ENCODE measurements at places on chromosomes 16 and 17.

DNA sequence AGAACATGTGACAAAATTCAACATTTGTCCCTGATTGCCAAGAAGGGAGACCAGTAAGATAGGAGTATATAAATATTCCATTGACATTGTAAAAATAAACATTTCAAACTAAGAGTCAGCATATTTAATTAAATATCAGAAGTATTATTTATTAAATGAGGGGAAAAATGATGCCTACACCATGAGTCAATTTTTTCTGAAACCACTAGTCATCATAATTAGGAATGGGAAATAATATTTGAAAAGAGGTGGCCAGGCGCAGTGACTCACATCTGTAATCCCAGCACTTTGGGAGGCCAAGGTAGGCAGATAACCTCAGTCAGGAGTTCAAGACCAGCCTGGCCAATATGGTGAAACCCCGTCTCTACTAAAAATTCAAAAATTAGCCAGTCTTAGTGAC is 2.1 kb downstream of the CMTM1 start:
- DNase-seq: no peak

DNA sequence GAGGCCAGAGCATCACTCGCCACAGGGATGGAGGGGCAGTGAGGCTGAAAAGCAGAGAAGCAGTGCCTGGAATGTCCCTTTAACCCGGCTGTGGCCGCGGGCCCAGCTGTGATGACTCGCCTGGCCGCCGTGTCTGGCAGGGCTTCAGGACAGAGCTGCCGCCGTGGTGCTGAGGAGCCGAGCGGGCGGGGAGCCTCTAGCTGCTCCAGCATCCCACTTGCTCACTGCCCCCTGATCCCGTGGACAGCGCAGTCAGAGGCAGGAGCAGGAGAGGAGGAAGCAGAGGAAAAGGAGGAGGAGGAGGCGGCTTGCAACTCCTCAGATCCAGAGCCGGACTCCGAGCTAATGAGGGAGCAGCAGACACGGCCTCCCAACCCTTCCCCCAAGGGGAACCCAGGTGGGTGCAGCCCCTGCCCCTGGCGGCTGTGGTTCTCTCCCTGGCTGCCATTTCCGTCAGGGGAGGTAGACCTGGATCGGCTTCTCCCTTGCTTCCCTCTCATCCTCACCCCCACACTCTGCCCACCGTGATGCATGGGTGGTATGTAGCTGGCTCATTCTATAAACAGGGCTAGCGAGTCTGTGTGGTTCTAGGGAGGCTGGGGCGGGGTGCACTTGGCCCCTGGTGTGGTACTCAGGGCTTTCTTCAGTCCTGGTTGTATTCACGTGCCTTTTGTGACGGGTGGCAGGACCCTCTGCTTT is 165.7 kb downstream of the CMIP start:
- DNase-seq: no peak

DNA sequence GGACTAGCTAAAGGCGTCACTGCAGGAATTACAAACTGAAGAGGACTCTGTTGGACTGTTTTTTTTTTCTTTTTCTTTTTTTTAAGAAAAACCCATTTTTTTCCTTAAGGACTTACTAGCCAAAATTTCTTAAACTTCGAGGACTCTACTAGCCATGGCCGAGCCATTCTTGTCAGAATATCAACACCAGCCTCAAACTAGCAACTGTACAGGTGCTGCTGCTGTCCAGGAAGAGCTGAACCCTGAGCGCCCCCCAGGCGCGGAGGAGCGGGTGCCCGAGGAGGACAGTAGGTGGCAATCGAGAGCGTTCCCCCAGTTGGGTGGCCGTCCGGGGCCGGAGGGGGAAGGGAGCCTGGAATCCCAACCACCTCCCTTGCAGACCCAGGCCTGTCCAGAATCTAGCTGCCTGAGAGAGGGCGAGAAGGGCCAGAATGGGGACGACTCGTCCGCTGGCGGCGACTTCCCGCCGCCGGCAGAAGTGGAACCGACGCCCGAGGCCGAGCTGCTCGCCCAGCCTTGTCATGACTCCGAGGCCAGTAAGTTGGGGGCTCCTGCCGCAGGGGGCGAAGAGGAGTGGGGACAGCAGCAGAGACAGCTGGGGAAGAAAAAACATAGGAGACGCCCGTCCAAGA is 878 bp downstream of the HEXIM1 start:
- no peak for DNase-seq

GRCh38 chr17:35716897-35717465 is 14.5 kb upstream of the RASL10B start:
- no peak for DNase-seq

DNA sequence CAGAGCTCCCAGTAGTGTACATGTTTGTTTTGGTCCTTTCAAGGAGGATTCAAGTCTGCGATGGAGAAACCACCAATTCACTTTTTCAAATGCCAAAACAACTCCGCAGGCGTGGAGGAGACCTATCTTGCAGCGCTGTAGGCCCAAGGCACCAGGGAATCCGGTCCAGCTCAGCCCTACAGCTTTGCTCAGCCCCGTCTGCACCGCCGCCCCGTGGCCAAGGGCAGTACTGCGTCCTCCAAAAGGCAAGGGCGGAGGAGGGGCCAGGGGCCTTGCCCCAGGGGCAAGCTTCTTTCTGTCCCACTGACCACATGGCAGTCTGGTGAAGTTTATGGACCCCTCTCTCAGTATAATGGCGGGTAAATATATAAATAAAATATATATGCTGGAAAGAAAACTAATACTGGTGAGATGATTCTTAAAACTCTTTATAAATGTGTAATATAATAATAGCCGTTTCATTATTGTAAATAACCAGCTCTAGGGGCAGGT is 709 bp upstream of the CD300LG start:
- no peak for DNase-seq

- DNase-seq: no peak
Observed at GRCh38 chr17:4533523-4534504, 21.4 kb downstream of the MYBBP1A start.

DNA sequence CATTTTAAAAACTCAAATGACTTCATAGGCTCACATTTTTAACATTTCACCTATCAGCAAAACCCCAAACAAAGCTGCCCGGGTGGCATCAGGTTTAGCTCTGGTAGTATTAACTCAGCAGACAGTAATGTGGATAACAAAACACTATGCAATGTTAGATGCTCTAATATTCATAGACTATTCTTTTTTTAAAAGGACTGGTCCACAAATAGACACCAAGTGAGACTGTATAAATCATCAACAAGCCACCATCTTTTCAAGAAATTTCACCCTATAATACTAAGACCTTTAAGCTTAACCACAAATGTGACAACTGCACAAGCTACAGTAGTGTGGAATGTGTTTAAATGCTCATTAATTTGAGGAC is 20.2 kb downstream of the SNN start:
- no peak for DNase-seq

DNA sequence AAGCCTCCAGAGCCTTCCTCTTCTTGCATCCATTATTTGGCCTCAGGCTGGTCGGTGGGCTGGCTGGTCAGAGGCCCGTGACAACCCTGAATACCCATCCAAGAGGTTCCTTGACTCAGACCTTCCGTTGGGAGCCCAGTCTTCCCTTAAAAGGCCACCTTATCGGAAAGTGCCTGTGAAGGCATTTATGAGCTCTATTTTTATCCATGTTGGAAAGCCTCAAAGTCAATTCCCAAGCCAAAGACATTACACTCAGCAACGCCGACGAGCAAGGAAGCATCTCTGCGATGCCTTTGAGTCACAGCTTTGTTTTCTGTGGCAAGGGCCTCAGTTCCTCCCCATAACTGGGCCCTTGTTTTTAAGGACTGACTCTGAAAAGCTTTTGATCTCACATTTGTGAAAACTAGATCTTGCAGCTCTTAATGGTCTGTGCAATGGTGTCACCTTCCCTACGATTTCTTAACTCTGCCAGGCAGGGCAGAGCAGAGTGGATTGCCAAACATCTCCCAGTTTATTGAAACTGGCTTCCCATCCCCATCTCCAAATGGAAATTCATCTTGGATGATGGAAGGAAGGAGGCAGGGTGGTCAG is 13.3 kb upstream of the SPOP start:
- DNase-seq: no peak

DNA sequence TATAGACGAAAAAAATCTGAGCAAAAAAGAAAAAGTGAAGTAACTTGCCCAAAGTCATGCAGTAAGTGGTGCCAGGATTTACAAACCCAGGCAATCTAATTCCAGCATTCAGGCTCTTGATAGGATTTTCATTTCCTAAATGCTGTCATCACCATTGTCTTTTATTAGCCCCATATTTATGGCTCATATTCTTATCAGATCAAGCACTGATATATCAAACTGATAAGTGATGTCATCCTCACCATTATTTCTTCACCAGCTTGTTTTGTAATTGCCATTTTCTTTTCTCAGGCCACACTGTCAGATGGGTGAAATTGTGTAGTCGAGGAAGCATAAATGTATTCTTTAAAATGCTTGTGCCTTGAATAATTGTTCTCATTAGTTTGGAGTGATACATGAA is 1.3 kb downstream of the RAD51C start:
- DNase-seq: no peak

DNA sequence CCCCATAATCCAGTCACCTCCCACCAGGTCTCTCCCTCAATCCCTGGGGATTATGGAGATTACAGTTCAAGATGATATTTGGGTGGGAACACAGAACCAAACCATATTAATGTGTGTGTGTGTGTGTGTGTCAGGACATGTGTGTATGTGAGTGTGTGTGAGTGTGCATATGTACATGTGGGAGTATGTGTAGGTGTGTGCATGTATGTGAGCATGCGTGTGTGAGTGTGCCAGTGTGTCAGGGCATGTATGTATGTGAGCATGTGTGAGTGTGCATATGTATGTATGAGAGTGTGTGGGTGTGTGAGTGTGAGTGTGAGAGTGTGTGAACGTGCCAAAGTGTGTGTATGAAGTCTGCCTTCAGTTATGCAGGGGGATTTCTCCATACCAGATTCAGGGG is 37.8 kb downstream of the RGS9 start:
- no peak for DNase-seq

GRCh38 chr17:73510981-73511718 is 133.1 kb downstream of the SDK2 start:
- DNase-seq: no peak

GRCh38 chr17:31015639-31016038 is 44.8 kb downstream of the RNF135 start:
- no peak for DNase-seq

DNA sequence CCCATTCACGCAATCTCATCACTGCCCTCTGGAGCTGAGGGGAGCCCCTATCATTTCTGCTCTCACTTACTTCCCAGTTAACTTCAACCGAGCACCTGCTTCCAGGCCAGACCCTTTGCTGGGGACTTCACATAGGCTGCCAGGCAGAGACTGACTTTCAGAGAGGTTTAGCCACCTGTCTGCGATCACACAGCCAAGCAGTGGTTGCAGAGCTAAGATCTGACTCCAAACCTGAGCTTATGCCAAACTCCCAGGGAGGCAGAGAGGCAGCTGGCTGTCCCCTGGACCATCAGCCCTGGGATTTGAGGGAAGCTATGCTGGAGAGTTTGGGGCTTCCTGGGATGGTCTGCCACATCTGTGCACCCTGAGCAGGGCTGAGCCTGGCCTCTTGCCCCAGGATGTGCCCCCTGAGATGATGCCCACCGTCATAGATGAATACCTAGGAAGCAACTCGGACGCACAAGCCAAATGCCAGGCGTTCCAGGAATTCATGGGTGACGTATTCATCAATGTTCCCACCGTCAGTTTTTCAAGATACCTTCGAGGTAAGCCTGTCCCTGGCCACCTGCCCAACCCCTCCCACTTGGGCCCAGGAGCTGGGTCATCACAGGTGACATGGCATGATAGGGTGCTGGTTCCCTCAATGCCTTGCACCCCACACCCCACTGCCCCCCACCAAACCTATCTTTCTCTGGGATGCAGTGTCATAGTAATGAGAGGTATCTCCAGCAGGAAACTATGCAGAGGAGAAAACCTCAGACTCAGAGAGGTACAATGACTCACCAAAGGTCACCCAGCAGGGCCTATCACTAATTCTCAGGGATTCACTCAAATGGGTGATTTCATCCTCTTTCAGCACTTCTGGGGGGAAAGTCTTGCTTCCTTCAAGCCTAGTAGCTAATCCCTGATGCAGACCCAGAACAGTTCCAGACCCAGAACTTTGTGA is 10.0 kb downstream of the CES3 start:
- DNase-seq: no peak

GRCh38 chr17:55903028-55903690 is 152.3 kb downstream of the PCTP start:
- DNase-seq: no peak

GRCh38 chr17:79468183-79468944 is 142.5 kb downstream of the RBFOX3 start:
- DNase-seq: no peak

DNA sequence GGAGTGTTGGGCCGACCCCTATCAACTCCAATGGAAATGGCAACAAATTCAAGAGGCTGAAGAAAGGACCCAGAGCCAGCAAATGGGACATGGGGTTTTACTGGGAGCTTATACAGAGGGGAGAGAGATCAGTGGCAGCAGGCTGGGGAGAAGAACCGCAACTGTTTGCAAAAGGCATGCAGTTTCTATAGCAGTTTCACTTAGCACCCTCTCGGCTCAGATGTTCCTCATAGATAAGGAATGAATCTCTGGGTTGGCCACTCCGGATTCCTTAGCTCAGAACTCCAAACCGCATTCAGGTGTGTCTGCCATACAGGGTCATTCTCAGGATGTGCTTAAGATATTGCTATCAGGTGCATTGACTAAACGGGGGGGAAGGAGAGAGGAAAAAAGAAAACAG is 71.1 kb upstream of the RPL38 start:
- no peak for DNase-seq

DNA sequence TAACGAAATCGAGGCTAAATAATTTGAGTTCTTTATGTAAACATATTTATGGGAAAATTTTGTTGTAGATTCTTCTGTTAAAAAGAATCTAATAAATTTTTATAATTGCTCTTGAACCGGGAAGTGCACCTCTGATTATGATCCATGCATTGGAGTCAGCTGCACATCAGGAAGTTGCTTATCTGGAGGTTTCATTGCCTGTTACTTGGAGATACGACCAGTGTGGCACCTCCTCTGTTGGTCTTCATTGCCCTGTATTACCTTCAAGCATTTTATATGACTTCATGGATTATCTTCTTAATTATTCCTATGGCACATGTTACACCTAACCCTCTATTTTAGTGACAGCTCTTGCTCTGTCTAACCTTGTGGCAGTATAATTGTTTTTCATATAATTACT is 312.6 kb upstream of the TBX2 start:
- no peak for DNase-seq

GRCh38 chr16:9334103-9334502 is 242.7 kb downstream of the HAPSTR1 start:
- DNase-seq: no peak

DNA sequence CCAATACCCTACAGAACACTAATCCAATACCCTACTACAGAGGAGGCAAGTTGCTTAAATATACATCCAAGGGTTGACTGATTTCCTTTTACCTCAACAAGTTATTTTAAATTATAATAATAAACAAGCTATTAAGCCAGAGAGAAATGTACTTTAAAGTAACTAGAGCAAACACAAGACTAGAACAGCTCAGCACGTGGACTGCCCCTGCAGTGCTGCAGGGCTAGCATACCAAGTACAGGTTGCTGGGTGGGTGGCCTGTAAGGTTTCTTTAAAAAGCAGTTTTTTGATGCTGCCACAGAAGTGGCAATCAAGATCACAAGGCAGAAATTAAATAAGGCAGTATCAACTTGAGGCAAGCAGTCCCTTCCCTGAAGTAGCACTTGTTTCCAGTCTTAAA is 63.5 kb downstream of the PARN start:
- no peak for DNase-seq

GRCh38 chr16:51053775-51054174 is 97.3 kb downstream of the SALL1 start:
- DNase-seq: no peak

Data from esophagus squamous epithelium (tissue), 5 donors.